EH (cell line): ENCODE measurements at places on chromosomes 7 and 10.

DNA sequence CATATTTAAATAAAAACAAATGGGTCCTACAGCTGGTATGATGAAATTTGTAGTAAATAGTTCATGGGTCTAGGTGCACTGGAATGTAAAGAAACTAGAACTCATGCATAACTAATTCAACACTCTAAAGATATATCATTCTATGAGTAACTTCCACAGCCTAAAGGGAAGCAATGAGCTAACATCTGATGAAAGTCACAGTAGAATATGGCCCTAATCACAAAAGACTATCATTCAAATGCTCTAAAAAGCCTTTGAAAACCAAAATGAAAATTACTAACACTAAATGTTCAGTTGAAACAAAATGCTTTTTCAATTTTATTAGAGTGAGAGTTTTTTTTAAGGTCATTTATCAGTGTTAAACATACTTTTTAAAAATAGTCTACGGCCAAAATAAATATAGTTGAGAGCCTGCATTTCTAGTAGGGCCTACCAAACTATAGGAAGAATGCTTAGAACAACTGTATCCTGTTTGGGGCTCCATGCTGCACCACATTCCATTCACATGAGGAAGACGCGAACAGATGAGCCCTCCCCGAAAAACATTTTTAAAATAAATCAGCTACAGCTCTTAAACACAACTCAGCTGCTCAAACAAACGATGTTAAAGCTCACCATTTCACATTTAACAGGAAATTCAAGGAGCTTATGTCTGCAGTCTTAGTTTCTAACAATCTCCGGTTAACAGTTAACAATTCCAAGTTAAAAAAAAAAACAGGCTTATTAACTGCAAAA lies 134.5 kb downstream of the NRBF2 start:
- DNase-seq, result peak; percentile 91

- no peak for DNase-seq
These were observed 14.0 kb downstream of the RALA start for GRCh38 chr7:39637400-39637799.

DNA sequence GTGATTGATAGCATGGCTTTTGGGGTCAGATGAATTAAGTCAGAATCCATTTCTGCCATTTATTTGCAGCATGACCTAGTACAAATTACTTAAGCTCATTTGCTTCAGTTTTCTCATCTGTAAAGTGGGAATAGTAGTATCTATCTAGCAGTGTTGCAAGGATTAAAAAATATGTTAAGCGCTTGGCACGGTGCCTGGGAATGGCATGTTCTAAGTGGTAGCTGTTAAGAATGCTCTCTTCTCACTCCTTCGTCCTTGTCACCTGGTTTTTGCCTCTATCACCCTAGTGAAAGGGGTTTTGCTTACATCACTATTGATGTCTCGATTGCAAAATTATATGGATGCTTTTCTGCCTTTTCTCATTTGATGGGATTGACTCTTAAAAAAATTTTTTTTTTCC lies 7.4 kb downstream of the TMEM248 start:
- no peak for DNase-seq

DNA sequence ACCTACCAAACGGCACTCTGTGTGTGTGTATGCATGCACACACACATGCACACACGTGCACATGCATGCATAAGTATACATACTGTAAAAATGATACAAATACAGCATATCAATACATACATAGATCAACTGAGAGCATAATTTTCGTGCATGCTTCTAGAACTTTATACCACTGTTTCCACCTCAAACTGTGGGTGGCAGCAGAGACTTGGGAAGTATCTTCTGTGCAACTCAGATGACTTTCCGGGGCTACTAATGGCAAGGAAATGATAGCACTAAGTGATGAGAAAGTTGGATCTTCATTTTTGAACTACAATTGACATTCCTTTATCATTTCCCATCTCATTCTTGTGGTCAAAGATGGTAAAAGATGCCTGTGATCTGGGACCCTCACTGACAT lies 570.7 kb downstream of the REEP3 start:
- DNase-seq, result peak; percentile 26

DNA sequence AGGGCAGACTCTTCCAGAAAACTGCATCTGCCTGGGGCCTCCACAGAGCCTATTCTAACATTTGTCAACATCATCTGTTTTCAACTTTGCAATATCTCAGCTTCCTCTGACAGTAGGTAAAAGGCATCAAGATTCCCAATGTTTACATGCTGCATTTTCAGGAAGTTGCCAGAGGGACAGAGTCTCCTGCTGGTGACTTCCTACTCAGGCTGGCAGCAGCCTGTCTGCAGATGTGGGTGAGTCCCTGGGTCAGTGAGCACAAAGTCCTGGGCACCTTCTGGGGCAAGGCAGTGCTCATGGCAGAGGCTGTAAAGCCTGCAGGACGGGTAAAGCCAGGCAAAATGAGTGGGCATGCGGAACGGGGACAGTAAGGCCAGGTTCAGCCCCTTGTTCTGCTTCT lies 69.4 kb downstream of the EBF3 start:
- no peak for DNase-seq

DNA sequence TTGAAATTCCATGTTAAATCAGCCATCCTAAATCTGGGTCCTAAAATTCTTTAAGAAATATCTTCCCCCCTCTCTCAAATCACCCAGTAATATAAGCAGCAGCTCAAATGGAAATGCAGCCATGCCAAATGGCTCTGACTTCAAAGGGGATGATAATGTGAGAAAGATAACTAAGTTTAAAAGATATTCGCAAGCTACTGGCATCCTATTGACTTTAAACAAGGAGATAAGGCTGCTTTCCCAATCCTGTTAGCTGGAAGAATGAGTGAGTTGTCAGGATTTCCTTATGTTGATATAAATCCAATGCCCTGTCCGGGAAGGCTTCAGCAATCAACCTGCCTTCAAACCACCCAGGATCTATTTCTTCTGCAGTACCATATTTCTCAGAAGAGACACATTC lies 172.0 kb downstream of the FANK1 start:
- DNase-seq, result no peak

DNA sequence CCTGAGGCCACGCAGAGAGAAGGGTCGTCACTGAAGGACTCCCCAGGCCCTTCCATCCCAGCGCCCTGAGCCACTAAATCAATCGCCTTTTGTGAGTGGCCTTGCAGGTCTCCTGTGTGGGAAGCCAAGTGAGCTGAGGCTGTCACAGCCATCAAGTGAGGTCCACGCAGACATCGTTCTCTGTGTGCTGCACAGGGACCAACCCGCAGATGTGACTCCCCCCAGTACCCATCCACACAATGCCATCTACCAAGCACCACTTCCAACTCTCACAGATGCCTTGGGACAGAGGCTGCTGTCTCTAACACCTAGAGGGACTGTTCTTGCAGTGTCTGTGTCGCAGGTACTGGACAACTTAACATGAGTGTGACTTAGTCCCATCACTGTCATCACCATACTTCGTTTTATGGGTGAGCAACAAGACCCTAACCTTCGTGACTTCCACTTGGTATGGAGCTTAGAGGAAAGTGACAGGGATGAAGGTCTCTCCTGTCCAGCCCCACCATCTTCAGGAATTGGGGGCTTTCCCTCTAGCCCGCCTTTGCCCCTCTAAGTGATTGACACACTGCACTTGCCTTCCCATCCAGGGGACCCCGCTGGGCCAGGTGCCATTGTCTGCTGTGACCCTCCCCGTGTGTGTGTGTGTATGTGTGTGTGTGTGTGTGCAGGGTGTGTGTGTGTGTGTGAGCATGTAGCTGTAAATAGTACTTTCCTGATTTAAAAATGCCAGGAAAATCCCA lies 51.4 kb upstream of the TMEM72 start:
- no peak for DNase-seq

GRCh38 chr7:125834421-125834820 lies 904.8 kb upstream of the POT1 start:
- no peak for DNase-seq

DNA sequence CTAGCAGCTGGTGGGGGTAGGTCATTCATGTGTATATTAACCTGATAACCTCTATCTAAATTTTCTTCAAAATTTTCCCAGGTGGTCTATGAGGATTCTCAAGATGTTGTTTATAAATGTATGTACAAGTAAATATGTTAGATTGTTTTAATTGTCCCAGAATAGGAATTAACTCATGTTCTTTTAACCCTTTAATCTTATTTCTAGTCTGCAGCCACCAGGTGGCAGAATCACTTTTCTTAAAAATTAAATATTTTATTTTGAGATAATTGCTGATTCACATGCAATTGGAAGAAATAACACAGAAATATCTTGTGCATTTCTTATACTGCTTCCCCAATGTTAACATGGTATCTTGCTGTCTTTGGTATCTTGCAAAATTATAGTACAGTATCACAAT lies 589.5 kb downstream of the ARL4A start:
- DNase-seq, result no peak

GRCh38 chr7:141593134-141593533 lies 41.9 kb downstream of the AGK start:
- DNase-seq, result peak; percentile 74

DNA sequence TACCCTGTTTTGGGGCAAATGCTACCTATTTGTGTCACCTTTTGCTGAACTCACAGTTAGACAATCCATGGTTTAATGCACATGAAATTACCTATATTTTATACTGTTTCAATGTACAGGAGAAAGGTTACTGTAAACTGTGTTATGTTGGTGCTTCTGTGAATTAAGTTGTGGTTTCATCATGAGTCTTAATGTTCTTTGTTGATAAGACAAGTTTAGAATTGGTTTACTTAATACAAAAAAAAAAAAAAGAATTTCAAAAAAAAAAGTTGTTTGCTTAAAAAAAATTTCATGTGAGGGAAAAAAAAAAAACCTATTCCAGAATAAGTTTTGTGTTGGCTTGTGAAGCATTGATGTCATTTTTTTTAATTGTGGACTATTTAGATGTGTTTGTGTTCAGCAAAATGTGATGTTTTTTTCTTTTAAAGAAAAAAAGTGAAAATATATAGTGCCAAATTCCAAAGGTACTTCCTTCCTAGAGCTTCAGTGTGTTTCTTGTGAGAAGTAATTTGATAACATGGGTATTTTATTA lies 280.3 kb downstream of the USP6NL start:
- no peak for DNase-seq

- peak; percentile 74 for DNase-seq
These were observed 49.5 kb downstream of the NEURL1 start for GRCh38 chr10:103542764-103543616.

GRCh38 chr7:140771826-140772225 lies 75.3 kb downstream of the NDUFB2 start:
- DNase-seq, result peak; percentile 44

GRCh38 chr7:68604541-68604940 lies 993.7 kb upstream of the AUTS2 start:
- DNase-seq, result no peak

DNA sequence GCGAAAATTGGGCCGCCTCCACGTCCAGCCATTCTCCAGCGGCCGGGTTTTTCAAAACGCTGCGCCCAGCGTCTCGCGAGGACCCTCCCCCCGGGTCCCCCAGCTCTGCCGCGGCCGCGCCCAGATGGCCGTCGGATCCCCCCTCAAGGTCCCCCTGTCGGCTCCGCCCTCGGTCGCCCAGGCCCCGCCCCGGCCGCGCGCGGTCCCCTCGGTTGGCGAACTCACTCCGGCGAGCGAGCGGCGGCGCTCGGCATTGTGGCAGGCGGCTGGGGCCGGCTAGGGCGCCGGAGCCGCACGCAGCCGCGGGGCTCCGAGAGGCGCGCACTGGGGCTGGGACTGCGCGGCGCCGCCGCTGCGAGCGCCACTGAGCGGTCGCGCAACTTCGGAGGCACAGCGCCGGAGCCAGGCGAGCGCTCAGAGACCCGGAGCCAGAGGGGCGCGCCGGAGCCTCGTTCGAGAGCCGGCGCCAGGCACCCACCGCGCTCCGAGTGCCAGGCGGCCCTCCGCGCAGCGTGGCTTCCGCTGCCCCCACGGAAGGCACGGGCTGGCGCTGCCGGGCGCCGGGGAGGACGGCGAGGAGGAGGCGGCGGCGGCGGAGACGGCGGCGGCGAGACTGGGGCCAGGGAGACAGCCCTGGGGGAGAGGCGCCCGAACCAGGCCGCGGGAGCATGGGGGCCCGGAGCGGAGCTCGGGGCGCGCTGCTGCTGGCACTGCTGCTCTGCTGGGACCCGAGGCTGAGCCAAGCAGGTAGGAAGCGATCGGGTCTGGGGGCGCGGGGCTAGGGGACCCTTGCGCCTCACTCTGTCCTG lies at the start of gene UNC5B:
TSS of gene UNC5B (plus strand) at position 253 of the 809 bp plus-strand sequence. CDS start at position 669, 416 bp downstream.
- peak; percentile 89 for DNase-seq

- DNase-seq, result no peak
These were observed 8.6 kb upstream of the ORAI2 start for GRCh38 chr7:102424787-102425218.

DNA sequence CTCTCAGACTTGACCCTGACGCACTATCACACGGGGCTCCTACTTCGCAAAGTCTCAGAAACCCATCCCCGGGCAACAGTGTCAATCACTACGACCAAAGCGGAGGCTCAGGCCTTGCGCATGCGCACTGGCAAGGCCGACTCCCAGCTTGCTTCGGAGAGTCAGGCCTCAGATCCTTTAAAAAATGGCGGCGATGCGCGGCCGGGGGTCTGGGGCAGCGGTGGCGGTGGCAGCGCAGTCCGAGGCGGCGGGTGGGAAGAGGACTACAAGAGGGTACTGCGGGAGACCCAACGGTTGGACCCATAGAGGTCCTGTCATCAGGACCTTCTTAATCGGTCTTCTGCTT lies 196.9 kb downstream of the ZNF716 start:
- no peak for DNase-seq

DNA sequence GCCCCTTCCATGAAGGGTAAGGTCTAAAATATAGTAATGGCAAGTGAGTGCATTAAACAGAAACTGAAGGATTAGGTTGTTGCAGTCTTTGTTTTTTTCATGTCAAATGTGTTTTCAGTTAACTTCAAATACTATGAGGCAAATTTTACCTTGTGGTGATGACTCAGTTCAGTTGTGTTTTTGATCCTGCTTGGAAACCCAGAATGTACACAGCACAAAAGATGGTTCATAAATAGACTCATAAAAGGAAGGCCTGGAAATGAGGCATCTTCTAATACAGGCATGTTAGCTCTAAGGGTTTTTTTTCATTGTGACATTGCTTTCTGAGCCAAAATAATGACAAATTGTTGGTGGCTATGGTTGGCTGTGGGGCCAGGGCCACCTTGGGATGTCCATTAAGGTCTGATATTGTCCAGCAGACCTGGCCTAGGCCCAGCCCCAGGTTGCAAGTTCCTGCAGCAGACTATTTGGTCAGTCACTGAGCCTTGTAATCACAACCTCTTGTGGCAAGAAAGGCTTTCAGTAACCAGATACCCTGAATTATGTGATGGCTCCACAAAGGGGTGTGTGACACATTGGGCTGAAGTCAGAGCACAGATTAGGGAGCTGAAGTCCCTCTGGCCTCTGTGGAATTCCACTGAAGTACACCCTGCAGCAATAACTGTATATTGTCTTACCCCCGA lies 69.0 kb upstream of the SAMD8 start:
- peak; percentile 58 for DNase-seq

DNA sequence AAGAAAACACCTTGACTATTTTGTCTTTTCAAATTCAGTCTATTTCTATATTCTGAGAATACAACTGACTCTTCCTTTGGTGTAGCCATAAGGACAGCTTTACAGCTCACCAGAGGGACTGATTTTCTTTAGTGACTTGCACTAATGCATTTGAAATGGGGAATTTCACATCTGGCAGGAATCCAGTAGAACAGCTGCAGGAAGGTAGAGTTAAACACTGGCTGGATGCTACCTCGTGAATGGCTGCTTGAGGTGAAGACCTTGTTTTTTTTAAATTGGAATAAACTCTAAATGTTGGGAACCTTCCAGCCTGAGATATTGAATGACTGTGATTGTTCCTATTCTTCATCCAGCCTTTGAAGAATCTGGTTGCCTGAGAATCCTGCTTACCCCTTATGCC lies 139.5 kb upstream of the STK17A start:
- no peak for DNase-seq
